ENCODE measurements at places on chromosomes 5 and 9.
A peak's percentile ranks its signal among the peaks of the same experiment; 100 is the strongest.

DNA sequence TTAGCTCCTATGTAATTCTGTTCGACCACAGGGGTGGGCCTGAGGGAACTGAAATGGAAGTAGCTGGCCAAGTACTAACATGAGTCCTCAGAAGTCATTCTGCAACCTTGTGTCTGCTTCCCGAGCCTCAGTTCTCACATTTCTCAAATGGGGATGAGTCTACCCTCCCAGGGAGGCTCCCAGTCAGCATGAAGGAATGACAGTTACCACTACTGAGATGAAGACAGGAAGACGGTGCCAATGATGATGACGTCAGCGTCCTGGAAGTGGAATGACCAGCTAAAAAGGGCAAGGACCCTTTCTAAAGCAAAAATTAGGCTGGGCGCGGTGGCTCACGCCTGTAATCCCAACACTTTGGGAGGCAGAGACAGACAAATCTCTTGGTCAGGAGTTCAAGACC lies 6.8 kb downstream of the PIP5KL1 start:
- DNase-seq = no peak

- DNase-seq = no peak
Observed at GRCh38 chr9:75814667-75815066, 75.8 kb upstream of the PCSK5 start.

GRCh38 chr5:32827981-32828380 lies 116.9 kb downstream of the NPR3 start:
- DNase-seq = no peak

DNA sequence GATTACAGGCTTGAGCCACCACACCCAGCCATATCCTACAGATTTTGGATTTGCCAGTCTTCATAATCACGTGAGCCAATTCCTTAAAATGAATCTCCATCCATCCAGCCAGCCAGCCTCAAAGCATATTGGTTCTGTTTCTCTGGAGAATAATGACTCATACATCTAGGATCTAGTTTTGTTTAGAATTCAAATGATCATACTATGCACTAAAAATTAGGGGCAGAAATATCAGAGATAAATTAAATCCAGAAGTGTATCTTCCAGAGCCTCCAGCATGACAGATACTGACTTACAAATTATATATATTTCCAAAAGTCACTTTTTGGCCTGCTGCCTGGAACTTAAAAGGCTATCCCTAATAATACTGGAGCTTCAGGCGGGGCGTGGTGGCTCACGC lies 119.1 kb upstream of the NR5A1 start:
- no peak for DNase-seq

DNA sequence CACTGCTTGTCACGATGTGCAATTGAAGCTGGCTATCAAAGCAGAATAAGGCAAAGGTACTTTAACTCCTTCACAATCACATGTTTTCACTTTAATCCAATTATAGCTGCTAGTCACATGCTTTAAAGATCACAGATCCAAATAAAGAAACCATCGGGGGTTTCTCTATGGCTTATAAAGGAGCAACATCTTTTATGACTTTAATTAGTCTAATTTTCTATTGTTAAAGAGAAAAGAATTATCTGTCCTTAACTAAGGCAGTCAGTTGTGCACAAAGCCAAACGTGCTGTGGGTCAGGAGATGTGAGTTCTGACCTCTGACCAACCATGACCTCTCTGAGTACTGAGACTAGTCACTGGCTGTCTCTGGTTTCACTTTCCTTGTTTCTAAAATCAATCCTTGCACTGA lies 561.1 kb downstream of the RAB3C start:
- no peak for DNase-seq

DNA sequence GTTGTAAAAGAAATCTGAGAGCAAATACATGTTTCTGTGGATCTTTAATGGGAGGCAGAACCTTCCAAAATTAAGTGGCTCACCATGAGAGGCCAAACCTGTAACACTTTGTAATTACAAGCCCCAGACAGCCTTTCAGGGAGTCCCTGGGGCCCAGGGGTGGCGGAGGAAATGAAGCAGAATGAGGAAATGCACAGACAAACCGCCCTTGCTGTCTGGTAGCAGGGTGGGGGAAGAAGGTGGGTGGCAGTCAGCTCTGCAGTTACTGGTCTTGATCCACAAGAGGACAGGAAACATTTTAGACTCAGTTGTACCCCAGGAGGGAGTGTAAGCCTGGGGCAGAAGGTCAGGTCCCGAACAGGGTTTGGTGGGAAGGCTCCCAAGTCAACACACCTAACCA lies 6.5 kb downstream of the ARL14EPL start:
- peak; percentile 64 for DNase-seq

DNA sequence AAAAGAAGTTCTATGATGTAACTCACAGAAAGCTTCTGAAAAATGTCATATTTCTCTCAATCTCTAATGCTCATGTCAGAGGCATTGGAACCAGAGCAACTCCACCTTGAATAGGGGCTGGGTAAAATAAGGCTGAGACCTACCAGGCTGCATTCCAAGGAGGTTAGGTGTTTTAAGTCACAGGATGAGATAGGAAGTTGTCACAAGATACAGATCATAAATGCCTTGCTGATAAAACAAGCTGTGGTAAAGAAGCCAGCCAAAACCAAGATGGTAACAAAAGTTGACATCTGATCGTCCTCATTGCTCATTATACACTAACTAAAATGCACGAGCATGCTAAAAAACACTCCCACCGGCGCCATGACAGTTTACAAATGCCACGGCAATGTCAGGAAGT lies 411.1 kb upstream of the GRIA1 start:
- no peak for DNase-seq

- peak; percentile 3 for DNase-seq
Observed at GRCh38 chr9:90521811-90522570, 120.6 kb downstream of the DIRAS2 start.

DNA sequence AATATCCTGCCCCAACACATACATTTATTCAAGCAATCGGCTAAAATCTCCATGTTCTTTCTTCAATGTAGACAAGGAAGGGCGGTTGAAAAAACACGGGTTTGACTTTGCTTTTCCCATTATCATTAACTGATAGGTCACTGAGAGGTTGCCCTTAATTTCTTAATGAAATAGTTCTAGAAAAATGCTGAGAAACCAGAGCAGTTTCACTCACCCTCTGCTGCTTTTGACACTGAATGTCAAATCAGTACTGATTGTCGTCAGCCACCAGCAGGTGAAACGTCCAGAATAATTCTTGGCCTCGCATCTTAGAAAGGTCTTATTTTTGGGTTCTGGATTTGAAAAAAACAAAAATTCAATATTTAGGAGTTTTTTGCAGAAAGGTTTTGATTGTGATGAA lies 8.1 kb downstream of the IL12B start:
- DNase-seq = no peak

DNA sequence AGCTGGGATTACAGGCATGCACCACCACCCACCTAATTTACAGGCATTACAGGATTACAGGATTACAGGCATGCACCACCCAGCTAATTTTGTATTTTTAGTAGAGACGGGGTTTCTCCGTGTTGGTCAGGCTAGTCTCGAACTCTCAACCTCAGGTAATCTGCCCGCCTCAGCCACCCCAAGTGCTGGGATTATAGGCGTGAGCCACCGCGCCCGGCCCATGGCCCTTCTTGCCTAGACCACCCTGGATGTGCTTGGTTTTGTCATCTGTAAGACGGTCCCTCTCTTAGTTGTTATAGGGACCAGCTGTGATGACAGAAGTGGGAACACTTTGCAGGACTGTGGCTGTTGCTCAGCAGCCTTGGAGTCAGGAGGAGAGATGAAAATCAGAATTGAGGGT lies 3.5 kb upstream of the PHYKPL start:
- DNase-seq = no peak

DNA sequence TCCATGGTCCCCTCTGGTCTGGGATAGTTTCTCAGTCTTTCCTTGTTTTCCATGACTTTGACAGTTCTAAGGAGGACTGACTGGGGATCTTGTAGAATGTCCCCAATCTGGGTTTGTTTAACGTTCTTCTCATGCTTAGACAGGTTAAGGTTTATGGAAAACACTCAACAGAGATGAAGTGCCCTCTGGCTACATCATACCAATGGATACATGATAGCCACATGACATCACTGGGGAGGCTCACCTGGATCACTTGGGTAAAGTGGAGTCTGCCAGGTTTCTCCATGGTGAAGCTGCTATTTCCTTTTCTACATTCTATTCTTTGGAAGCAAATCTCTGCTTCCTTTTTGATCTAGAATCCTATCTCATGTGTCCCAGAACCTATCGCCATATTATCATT lies 23.8 kb upstream of the ALDH1B1 start:
- no peak for DNase-seq

- no peak for DNase-seq
Observed at GRCh38 chr9:130212543-130213297, 40.5 kb downstream of the NCS1 start.

DNA sequence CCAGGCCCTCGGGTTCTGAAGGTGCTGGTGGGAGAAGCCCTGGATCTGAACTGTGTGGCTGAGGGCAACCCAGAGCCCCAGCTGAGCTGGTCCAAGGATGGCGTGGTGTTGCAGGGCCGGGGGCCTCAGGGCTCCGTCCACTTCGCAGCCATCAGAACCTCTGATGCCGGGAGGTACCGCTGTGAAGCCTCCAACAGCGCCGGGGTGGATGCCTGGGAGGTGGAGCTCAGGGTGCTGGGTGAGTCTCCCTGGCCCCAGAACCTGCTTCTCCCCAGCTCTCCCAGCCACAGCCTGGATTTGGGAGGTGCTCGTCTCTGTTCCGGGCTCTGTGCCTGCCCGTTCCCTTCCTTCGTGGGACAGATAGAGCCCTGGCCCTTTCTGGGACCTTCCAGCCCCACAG lies 75.6 kb downstream of the HMCN2 start:
- DNase-seq = no peak

GRCh38 chr9:8278048-8278447 lies 478.5 kb upstream of the DMAC1 start:
- DNase-seq = no peak

GRCh38 chr5:81755320-81755719 lies 4.4 kb upstream of the SSBP2 start:
- DNase-seq = no peak

- no peak for DNase-seq
Observed at GRCh38 chr5:152942633-152943336, 537.7 kb upstream of the NMUR2 start.

DNA sequence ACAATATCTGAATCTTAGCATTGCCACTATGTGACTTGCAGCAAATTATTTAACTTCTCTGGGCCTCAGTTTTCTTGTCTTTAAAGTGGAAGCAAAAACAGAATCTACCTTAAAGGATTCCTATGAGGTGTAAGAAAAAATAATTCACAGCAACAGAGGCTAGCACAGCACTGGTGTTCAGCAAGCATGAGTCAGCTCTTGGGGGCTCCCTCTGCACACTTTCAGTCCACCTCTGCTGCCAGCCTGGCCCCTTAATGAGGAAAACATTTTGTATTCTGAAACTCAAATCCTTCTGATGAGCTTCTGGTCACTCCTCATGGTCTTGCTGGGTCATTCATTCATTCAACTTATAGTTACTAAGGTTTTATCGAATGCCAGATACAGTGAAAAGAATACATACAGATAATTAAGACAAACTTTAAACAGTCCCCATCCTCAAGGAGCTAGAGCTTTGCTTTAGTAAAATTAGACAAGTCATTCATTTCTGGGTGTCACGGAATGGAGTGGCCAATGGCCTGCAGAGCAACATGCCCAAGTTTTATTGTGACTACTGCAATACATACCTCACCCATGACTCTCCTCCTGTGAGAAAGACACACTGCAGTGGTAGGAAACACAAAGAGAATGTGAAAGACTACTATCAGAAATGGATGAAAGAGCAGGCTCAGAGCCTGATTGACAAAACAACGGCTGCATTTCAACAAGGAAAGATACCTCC lies 26.8 kb upstream of the IQGAP2 start:
- DNase-seq = no peak

GRCh38 chr9:81562231-81563019 lies 126.9 kb downstream of the TLE1 start:
- no peak for DNase-seq

DNA sequence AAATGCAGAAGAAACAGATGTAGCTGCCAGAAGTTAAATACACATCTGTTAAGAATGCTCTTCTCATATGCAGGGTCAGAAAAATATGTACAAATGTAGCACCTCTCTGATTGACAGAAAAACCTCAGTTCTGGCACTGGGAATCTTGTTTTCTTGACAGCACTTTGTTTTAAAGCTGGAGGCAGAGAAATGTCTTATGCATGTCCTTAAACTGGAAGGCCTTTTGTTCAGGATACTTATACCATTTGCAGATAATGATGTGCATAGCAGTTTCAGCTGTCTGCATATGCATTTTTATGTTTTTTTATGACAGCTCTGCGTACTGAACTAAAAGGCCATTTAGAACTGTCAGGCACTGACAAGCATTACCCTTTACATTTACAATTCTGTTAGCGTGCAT lies 567.9 kb downstream of the EBF1 start:
- DNase-seq = no peak

DNA sequence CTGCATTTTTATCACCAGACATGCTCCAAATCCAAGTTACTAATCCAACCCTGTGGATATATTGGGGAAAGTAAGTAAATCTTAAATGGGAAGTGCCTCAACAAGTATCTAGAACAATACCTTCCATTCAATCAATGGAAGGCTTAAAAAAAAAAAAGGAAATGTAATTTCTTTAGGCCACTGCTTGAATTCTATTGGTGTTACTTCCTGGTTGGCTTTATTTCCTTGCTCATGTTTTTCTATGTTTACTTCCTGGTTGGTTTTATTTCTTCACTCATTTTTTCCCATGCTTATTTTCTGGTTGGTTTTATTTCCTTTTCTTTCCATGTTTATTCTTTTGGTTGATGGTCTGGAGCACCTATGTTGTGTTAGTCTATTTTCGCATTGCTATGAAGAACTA lies 363.9 kb downstream of the KDM4C start:
- peak; percentile 2 for DNase-seq

- DNase-seq = no peak
Observed at GRCh38 chr9:87886210-87886932, 3.7 kb downstream of the SPATA31E1 start.

- DNase-seq = no peak
Observed at GRCh38 chr5:95718738-95719137, 12.4 kb upstream of the RHOBTB3 start.

GRCh38 chr9:127541176-127541575 lies 70.9 kb upstream of the STXBP1 start:
- no peak for DNase-seq

DNA sequence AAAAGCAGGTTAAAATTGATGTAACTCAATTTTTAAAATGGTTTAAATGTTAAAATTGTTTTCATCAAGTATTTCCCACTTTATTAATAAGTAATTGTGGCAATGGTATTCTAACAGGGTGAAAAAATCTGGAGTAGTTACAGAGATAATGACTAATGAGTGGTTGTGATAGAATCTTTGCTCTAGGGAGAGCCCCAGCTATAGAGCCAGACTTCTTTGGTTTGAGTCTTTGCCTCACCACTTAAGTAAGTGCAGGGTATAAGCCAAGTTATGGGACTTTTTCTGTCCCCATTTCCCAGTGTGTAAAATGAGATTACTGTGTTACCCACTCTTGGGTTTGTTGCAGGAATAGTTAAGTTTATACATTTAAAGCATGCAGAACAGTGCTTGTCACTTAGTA lies 158.1 kb downstream of the FER start:
- DNase-seq = no peak

GRCh38 chr5:27652505-27652904 lies 614.1 kb upstream of the CDH9 start:
- DNase-seq = no peak

GRCh38 chr9:13746876-13747275 lies 467.4 kb upstream of the MPDZ start:
- no peak for DNase-seq

GRCh38 chr9:91424403-91425176 lies 958 bp upstream of the NFIL3 start:
- DNase-seq = peak; percentile 93
